Hypothalamus (tissue), 51 donors: ENCODE measurements at places on chromosomes 5 and 9.

DNA sequence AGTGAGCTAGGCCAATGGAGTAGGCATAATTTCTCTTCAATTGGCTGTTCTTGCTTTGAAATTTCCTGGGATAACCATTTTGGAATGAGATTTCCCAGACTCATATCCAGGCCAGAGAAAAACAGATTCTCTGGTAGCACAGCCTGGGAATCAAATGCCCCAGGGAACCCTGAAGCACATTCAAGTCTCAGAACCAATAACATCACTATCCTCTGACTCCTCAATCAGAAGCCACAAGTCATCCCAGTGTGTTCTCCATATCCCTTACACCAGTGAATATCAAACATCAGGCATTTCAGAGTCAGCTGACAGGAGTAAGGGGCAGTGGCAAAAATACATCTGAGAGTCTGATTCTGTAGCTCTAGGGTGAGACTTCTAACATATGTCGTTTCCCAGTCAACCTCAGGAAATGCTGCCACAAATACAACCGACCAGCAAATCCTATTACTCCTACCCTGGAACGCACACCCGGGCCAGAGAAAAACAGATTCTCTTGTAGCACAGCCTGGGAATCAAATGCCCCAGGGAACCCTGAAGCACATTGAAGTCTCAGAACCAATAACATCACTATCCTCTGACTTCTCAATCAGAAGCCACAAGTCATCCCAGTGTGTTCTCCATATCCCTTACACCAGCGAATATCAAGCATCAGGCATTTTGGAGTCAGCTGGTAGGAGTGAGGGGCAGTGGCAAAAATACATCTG, 537.7 kb upstream of the NMUR2 start:
- no peak for DNase-seq

GRCh38 chr9:87750726-87751125, 24.8 kb downstream of the CTSL start:
- no peak for DNase-seq

DNA sequence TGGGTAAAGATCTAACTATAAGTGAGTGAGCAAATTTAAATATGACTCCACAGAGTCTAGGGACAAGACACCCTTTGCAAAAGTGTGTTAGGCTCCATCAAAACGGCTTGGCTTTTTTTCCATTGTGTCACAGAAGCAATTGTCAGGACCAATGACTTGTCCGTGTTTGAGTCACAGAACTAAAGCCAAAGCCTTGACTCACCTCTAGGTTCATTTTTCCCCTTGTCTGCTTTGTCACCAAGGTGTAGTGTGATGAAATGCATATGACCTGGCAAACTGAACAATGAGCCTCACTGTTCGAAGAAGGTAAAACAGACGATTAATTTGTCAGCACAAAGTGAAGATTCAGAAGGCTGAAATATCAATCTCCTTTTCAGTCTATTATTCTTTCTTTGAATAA, 331.0 kb downstream of the GLIS3 start:
- no peak for DNase-seq

DNA sequence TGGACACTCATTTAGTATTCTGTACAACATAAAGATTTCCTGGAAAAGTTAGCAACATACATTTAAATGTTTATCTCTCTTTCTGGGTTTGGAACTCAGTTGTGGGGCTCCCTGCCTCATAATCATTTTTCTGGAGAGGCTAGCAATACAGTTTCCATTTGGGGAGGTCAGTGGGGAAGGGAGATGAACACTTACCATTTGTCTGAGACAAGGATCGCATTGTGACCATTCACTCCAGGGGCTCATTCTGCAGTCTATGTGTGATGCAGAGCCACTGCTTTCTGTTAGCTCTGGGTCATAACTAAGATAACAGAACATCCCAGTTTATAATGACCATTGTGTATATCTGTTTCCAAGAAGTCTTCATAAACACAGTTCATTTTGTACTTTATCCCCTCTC, 22.4 kb downstream of the C9 start:
- DNase-seq: no peak

GRCh38 chr5:75275756-75276155, 39.1 kb upstream of the ANKRD31 start:
- DNase-seq: no peak

GRCh38 chr9:73199886-73200285, 48.2 kb downstream of the ANXA1 start:
- DNase-seq: no peak

GRCh38 chr5:68336200-68336599, 120.6 kb downstream of the PIK3R1 start:
- no peak for DNase-seq

DNA sequence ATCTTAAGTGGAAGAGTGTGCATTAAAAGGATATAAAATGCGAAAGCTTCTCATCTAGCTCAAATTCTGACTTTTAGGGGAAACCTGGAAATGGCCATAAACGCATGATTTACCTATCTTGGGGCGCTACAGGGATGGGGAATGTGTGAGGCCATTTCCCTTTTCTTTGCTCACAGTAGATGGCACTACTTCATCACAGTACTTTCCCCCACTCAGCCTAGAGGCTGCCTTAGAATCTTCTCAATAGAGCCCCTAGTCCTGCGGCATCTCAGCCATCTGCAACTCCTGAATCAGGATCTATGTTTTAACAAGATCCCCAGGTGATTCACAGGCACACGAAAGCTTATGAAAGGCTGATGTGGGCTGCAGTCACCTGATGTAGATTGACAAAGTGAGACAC, 110.8 kb downstream of the LHFPL2 start:
- no peak for DNase-seq

GRCh38 chr9:105083256-105083655, 155.3 kb upstream of the ABCA1 start:
- no peak for DNase-seq

DNA sequence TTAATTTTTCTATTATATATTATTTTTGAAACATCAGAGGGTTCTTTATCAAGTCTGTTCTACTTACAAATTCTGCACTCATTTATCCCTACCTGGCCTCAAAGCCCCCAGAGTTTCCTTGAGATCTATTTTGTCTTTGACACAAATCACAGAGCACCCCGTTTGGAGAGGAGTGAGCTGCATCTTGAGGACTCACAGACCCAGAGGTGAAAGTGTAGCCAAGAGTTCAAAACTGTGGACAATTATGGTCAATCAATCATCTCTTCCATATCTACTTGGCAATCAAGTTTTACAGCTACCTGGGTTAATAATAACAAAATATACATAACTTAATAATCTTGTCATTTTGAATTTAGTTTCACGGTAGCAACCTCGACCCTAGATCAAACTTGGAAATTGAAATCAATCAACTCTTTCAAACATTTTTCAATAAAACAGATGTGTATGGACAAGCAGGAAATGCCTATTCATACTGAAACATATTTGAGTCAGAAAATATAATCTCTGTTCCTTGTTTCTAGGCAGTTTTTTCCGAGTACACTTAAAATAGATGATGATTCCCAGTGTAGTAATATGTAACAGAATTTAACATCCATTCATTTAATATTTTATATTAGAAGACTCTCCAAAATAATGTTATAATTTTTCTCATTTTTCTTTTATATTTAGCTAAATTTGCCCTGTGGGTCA, 13.7 kb upstream of the SYK start:
- DNase-seq: no peak

DNA sequence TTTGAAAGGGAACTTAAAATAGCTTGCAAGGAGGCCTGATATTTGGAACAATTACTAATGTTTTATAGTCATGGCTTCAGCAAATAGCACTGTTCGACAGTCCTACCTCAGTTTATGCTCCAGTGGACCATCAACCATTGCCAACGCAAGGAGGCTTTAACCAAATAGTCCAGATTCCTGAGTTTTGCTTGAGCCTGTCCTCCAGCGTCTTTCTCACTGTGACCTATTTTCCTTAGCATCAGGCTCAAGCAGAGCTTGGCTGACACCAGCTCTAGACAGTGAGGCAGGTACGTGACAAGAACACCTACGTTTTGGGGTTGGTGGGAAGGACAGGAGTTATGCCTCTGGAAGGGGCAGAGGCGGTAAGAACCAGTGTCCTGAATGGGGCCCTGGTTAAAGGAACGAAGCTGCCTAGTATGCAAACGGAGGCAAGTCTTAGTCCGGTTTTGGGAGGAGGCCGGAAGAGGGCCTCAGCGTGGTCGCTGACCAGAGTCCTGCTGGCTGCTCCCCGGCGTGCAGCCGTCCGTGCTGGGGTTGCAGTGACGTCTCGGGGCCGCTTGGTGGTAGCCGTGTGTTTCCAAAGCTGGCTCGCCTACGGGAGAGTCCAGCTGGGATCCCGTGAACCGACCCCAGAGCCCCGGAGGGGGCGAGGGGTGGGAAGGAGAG, 998 bp upstream of the FGF18 start:
- DNase-seq: peak; percentile 21

- DNase-seq: no peak
These were observed 10.1 kb downstream of the HRH2 start for GRCh38 chr5:175668006-175668405.

DNA sequence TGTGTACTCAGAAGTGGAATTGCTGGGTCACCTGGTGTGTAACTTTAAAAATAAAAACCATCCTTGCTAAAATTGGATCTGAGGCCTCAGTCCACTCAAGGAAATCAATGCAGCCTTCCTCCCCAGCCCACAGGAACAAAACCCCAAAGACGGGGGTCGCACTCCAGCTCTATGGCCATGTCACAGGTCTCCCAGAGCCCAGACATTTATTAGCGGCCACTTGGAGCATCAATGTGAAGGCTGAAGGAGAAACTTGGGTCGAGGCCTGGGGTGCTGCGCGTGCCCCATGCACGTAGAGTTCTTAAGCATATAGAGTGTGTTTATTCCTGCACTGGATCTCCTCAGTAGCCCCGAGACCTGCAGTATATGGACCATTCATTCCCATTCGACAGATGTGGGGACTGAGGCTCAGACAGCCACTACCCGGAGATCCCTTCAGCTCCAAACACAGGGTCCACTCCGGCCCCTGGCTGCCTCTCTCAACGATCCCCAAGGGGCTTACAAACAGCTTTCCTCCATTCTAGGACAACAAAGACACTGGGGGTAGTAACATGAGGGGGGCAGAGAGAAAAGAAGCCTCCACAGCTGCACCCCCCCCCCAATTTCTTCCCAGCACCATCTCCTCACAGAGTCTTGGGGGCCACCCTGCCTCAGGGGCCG, 14.3 kb upstream of the OLFM1 start:
- DNase-seq: no peak

GRCh38 chr5:153157156-153157555, 333.3 kb upstream of the GRIA1 start:
- no peak for DNase-seq
